ENCODE measurements at places on chromosomes 5 and 9. TPM values are rescaled to one million over a fixed set of nuclear protein-coding genes. Genes with fewer than 3 reads are reported as not detected.
A peak's percentile ranks its signal among the peaks of the same experiment; 100 is the strongest.

DNA sequence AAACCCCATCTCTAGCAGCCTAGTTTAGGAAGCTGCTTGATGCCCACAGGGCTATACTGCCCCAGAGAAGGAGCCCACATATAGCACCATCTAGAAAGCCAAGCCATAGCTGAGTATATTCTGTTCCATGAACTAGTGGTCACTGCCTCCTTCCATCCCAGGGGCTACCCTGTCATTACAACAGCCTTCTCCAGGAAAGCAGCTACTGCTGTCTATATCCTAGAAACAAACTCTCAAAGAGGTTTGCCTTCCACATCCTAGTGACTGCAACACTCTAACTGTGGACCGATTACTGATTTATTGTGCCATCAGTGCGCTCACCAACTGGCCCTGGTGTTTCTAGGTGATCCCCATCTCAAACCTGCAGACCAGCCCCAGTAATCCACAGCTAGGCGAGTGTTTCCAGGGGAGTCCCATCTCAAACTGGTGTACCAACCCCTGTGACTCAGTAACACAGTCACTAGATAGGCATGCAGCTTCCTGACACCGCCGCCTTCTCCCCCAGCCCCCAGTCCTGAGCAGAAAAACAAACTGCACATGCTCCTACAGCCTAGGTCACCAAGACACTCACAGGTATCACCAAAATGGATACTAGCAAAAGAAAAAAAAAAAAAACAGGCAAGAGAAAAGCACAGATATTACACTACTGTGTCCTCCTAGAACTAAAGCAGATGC, 14.8 kb downstream of the SPTLC1 start:
- H3K4me3 ChIP-seq, result peak overlapping the region; percentile 39
- peak; percentile 85 for DNase-seq
- peaks cover 24% of the 10 kb centered on the region for H3K4me1 ChIP-seq
- peaks cover 10% of the 10 kb centered on the region for H3K36me3 ChIP-seq

DNA sequence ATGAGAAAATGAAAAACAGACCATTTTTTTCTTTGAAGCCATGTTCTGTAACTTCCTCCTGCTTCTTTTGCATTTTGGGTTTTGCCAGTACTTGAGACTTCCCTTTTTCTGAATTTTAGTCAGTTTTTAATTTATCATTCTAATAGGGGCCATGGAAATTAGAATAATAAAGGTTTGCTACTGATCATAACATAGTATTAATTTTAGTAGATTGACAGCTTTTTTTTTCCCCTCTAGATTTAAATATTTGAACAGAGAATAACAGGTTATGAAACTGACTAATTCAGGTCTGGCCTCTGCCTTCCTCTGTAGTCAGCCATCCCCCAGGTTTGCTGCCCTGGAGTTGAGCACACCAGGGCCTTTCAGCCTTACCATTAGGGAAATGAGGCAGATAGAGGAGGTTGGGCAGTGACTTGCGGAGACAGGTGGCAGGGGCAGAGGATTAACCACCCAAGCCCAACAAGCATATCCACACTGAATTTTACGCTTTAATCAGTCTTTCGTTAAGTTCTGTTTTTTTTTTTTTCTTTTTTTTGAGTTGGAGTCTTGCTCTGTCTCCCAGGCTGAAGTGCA, 80.1 kb upstream of the TNFAIP8 start:
- H3K4me1 ChIP-seq, result peaks cover 39% of the 10 kb centered on the region
- peak overlapping the region; percentile 92 for H3K27ac ChIP-seq
- no peaks in the 10 kb centered on the region for H3K27me3 ChIP-seq
- no peaks in the 10 kb centered on the region for H3K36me3 ChIP-seq

DNA sequence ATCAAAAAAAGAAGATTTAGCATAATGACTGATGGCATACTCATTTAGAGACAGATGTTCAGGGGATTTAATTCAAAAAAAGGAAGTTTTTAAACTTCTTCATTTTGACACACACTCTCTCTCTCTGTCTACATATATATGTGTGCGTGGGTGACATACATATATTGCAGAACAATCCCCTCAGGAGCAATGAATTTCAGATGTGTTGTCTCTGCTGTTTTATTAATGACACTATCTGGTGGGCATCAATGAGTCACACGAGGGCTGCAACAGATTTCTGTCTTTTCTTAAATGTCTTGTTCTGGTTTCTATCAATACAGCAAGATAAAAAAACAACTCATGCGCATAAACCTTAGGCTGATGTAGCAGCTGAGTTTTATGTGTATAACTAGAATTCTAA, 123.5 kb upstream of the SLCO6A1 start:
- H3K27me3 ChIP-seq, result no peaks in the 10 kb centered on the region
- peaks cover 6% of the 10 kb centered on the region for H3K4me1 ChIP-seq
- H3K36me3 ChIP-seq, result no peaks in the 10 kb centered on the region
- no peak overlapping the region for H3K4me3 ChIP-seq
- DNase-seq, result no peak
- H3K27ac ChIP-seq, result no peak overlapping the region

DNA sequence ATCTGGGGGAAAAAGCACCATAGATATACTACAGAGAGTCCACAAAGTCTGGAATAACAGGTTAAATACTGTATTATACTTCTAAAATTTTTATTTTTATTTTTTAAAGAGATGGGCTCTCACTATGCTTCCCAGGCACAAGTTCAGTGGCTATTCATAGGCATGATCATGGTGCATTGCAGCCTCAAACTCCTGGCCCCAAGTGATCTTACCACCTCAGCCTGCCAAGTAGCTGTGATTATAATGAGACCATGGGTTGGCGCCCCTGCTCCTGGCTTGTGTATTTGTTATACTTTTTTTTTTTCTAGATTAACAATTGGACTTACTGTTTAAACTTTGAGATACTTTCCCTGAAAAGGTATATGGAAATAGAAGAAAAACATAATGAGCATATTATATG, 25.9 kb downstream of the ERBIN start:
- DNase-seq, result no peak
- H3K4me1 ChIP-seq, result no peaks in the 10 kb centered on the region
- no peak overlapping the region for H3K4me3 ChIP-seq
- H3K27ac ChIP-seq, result no peak overlapping the region
- H3K27me3 ChIP-seq, result no peaks in the 10 kb centered on the region

GRCh38 chr9:17734674-17735073, 155.8 kb downstream of the SH3GL2 start:
- DNase-seq, result no peak
- H3K4me1 ChIP-seq, result no peaks in the 10 kb centered on the region
- H3K4me3 ChIP-seq, result no peak overlapping the region
- H3K27me3 ChIP-seq, result no peaks in the 10 kb centered on the region
- no peaks in the 10 kb centered on the region for H3K36me3 ChIP-seq
- H3K27ac ChIP-seq, result no peak overlapping the region

- no peak overlapping the region for H3K4me3 ChIP-seq
- H3K27ac ChIP-seq, result 0 out of 2 replicates have a peak overlapping the region, but pooled peaks have one; percentile 19
- peaks cover 21% of the 10 kb centered on the region for H3K4me1 ChIP-seq
Measured at GRCh38 chr9:70020991-70021571, 22.6 kb upstream of the MAMDC2 start.

DNA sequence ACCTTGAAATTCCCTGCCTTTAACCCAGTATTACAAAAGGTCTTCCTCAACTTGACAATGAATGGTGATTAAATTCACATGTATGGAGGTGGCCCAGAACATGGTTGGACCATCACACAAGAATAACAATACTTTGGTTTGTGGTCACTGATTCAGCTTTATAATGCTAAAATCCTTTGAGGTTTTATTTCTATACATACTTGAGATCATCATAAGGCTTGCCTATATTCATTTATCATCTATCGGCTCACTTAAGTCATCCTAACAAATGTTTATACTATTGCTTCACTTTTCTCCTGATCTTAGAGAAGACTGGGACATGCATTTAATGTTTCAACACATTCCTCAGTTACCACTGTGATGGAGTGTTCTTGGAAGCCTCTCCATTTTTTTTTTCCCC, 191.3 kb downstream of the DMAC1 start:
- no peak overlapping the region for H3K27ac ChIP-seq
- H3K4me3 ChIP-seq, result no peak overlapping the region
- DNase-seq, result no peak

DNA sequence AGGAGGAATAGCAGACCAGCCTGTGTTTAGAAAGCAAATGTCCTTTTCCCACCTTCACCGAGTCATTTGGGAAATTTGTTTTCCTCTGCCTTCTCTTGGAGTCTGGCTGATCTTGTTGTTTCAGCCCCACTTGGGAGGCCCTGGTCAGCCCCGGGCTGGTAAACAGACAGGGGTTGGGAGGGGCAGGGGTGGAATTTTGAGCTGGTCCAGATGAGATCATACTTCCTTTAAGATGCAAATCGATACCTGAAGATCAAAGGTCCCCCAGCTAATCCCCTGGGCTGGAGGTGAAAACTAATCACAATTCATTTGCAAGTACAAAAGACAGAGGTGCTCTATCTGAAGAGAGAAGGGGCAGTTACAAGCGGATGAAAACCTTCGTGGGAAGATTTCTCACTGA, 118.4 kb downstream of the PAPPA start:
- H3K4me1 ChIP-seq, result 0 out of 2 replicates have a peak, but pooled peaks cover 5% of the 10 kb centered on the region
- H3K27ac ChIP-seq, result no peak overlapping the region
- no peaks in the 10 kb centered on the region for H3K36me3 ChIP-seq
- H3K27me3 ChIP-seq, result no peaks in the 10 kb centered on the region
- DNase-seq, result no peak

- peak; percentile 2 for DNase-seq
- peaks cover 9% of the 10 kb centered on the region for H3K36me3 ChIP-seq
- H3K27me3 ChIP-seq, result no peaks in the 10 kb centered on the region
- H3K4me3 ChIP-seq, result peak overlapping the region; percentile 97
- peak overlapping the region; percentile 71 for H3K27ac ChIP-seq
- peaks cover 22% of the 10 kb centered on the region for H3K4me1 ChIP-seq
Measured at GRCh38 chr9:34127035-34127948, 794 bp upstream of the DCAF12 start.

DNA sequence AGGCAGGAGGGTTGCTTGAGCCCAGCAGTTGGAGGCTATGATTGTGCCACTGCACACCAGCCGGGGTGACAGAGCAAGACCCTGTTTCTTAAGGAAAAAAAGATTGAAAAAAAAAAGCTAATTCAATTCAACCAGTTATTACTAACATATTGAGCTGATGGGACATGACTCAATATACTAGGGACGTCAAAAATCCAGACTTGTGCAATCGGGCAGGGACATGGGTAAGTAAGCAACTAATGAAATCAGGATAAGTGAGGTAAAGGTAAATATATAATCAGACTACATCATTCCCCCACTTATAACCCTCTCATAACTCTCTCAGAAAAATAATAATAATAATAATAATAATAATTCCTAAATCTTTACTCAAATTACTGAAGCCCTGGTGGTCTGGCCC, 975 bp upstream of the HAVCR1 start:
- peaks cover 28% of the 10 kb centered on the region for H3K4me1 ChIP-seq
- no peak overlapping the region for H3K27ac ChIP-seq
- DNase-seq, result no peak
- H3K27me3 ChIP-seq, result no peaks in the 10 kb centered on the region
- H3K36me3 ChIP-seq, result no peaks in the 10 kb centered on the region
- no peak overlapping the region for H3K4me3 ChIP-seq

DNA sequence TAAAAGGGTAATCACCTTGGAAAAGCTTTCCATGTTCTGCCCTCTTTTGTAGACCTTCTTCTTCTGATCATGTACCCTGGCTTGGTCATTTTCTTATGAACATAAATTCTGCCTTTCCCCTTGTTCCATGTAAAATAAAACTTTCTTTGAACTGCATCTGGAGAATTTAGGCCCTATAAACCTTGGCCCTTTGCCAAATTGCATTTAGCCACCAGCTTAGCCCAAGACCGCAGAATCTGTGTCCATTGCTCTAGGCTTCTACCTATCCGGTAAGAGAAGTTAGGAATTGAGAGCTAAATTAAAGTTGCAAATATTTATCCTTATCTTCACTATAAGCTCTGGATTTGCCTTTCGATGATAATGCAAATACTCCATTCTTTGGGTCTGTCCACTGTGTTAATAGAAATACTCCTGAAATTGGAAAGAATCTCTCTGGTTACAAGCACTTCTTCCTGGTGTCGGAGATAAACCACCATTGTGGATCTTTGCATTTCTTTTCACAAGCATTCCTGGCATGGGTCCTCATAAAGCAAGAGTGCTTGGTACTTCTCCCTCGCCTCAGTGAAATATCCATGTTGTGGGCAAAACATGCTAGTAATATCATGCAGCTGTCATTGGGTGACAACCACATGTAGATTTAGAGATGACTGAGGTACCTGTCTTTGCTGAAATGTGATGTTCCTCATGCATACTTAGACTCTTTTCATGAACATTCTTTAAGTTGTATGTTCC, 698.0 kb upstream of the WWC1 start:
- no peaks in the 10 kb centered on the region for H3K27me3 ChIP-seq
- no peak overlapping the region for H3K27ac ChIP-seq
- H3K36me3 ChIP-seq, result no peaks in the 10 kb centered on the region
- no peaks in the 10 kb centered on the region for H3K4me1 ChIP-seq

GRCh38 chr9:133184971-133185370, 21.3 kb upstream of the GBGT1 start:
- H3K36me3 ChIP-seq, result no peaks in the 10 kb centered on the region
- peaks cover 54% of the 10 kb centered on the region for H3K27me3 ChIP-seq
- peak; percentile 50 for DNase-seq
- H3K27ac ChIP-seq, result no peak overlapping the region
- no peak overlapping the region for H3K4me3 ChIP-seq

- no peaks in the 10 kb centered on the region for H3K27me3 ChIP-seq
- no peaks in the 10 kb centered on the region for H3K36me3 ChIP-seq
- H3K27ac ChIP-seq, result peak within 1 kb of the TSS; percentile 59
- peak within 1 kb of the TSS; percentile 63 for H3K4me3 ChIP-seq
- DNase-seq, result peak; percentile 95
- peaks cover 9% of the 10 kb centered on the region for H3K4me1 ChIP-seq
Measured at GRCh38 chr9:135500525-135501260, at the start of gene MRPS2. MRPS2 (plus strand) TSS chr9:135500682; CDS start chr9:135500711, 29 bp downstream.

GRCh38 chr5:11646141-11646540, 258.1 kb downstream of the CTNND2 start:
- no peak overlapping the region for H3K4me3 ChIP-seq
- H3K4me1 ChIP-seq, result no peaks in the 10 kb centered on the region
- H3K36me3 ChIP-seq, result no peaks in the 10 kb centered on the region
- H3K27me3 ChIP-seq, result no peaks in the 10 kb centered on the region
- no peak for DNase-seq
- H3K27ac ChIP-seq, result no peak overlapping the region

DNA sequence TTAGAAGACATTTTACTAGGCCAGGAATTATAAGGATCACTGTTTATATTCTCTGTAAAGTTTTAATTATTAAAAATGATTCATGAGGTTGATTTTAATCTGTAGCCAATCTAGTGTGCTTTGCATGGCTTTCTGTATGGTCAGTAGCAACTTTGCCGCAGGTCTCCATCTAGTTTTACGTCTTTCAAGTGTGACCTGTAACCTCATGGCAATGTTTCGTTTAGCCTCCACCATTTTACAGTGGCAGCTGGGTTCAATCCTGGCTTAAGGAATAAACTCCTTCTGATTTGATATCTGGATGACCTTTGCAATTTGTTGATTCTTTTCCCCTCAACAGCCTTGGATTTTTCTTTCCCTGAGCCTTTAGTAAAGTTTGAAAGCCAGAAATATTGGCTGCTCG, 434.5 kb upstream of the CDH9 start:
- no peaks in the 10 kb centered on the region for H3K27me3 ChIP-seq
- H3K27ac ChIP-seq, result no peak overlapping the region
- DNase-seq, result no peak
- no peaks in the 10 kb centered on the region for H3K36me3 ChIP-seq
- no peak overlapping the region for H3K4me3 ChIP-seq

The BTNL8 gene
- total RNA-seq, result not detected

The SARDH gene
- total RNA-seq, result 11.3 TPM

The ZNF622 gene
- 54.4 TPM for total RNA-seq

The PLAC8L1 gene
- total RNA-seq, result not detected

The OMD gene
- not detected for total RNA-seq

The C5orf58 gene
- total RNA-seq, result not detected

The FGFR4 gene
- 14.7 TPM for total RNA-seq

The SLC6A19 gene
- total RNA-seq, result not detected

The PCDHB9 gene
- total RNA-seq, result not detected
